ENCODE measurements at places on chromosomes 2 and 18.

DNA sequence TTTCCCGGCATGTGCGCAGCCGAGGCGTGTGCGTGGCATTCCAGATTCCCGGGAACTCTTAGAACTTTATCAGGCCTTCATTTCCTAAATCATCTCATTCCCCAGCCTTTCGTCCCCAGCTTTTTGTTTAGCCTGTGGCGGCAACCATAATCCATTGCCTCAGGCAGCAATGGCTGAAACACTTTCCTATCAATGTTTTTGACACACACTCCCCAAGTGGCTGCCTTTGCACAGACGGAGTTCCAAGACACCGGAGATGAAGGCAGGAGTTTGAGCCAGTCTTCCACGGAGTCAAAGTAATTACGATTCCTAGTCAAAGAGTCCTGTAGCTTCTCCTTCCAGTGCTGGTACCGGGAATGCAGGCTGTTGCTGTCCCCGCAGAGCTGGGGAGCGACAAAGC, 64.8 kb downstream of the KCNG2 start:
- no peak for DNase-seq

GRCh38 chr18:75161256-75162028, 47.5 kb downstream of the PTGR3 start:
- DNase-seq: peak; percentile 39

- DNase-seq: no peak
These were observed 101.0 kb downstream of the ALPK2 start for GRCh38 chr18:58527952-58528287.

DNA sequence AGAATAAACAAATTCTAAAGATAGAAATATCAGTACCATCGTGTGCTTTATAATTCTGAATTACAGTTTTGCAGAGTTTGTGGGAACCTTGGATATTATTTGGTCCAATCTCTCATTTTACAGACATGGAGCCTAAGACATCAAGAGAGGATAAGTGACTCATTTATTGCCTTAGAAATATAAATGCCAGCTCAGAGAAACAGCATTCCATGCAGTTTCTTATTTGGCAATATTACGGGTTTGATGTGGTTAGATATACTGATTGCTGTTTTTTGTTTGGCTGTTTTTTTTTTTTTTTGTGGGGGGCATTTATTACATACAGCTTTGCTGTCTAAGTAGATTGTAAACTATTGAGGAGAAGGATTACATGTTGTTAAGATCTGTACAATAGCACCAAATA, 1241.1 kb upstream of the LRRTM1 start:
- DNase-seq: no peak

DNA sequence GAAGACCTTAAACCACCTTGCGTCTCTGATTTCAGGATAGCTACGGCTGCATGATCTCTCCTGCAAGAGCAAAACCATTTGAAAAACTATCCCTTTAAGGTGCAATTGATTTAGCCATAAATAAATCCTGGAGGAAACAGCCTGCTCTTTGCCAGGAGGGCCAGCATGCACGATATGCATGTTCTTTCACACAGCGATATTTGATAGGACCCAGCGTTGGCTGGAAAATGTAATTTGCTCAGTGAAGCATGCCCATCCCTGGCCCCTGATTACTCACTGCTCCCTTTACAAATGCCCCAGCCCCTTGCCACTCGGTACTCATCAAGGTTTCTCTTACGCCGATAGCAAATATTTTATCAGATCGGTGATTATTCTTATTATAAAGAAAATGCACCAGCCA, 315.4 kb downstream of the CDH2 start:
- no peak for DNase-seq

GRCh38 chr2:198045227-198045626, 240.8 kb downstream of the PLCL1 start:
- DNase-seq: no peak

DNA sequence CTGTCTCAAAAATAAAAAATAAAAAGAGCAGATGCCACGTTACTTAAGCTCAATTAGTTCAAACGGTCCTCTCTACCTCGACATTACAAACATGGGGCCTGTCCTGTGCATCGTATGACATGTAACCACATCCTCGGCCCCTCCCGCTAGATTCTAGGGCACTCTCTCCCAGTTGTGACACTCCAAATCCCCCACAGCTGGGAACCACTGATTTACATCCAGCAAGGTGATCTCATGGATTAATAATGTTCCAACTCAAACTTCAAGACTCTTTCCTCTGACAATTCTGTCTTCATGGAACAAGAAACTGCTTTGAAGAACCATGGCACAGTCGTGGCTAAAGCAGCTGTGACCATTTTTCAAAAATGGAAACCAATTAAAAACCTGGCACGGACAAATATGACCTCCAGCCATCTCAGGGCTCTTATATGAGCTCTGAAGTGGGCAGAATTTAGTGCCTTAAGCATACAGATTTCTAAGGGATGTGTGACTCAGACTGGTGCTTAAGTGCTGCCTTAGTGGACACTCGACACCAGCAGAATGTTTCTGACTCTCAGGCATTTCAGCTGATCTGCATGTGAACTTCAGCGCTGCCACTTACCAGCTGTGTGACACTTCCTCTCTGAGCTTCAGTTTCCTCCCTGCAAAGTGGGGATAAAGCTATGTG, 31.7 kb upstream of the ASAP2 start:
- DNase-seq: peak; percentile 29

DNA sequence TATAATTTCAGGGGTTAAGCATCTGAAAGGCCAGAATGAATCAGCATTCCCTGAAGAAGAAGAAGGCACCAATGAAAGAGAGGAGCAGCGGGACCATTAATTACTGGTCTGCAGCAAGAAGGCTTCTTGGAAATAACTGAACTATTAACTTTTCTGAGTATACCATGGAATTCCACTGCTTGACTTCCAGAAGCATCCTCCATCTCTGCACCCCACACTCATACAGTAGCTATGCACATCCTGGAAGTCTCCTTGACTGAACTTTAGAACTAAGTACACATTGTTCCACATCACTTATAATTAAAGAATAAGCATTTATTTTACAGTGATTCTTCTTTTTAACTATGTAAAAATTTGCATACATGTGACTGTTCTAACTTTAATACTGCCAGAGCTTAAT, 131.5 kb downstream of the PPP1R1C start:
- DNase-seq: no peak

GRCh38 chr2:99984799-99985515, 157.4 kb downstream of the AFF3 start:
- DNase-seq: no peak

DNA sequence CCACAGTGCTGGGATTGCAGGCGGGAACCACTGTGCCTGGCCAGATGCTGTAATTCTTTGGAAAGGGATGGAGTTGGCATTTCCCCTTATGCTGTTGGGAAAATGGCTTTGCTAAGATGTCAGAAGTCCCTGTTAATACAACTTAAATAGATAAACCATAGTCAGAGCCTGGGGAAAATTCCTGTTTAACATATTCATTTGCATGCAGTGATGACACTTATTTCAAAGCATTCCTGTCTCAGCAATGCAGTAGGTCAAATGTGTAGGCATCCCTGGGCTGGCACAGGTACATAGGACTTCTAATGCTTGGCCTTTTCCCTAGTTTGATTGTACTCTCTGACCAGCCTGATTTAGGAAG, 38.6 kb downstream of the RAMP1 start:
- no peak for DNase-seq

DNA sequence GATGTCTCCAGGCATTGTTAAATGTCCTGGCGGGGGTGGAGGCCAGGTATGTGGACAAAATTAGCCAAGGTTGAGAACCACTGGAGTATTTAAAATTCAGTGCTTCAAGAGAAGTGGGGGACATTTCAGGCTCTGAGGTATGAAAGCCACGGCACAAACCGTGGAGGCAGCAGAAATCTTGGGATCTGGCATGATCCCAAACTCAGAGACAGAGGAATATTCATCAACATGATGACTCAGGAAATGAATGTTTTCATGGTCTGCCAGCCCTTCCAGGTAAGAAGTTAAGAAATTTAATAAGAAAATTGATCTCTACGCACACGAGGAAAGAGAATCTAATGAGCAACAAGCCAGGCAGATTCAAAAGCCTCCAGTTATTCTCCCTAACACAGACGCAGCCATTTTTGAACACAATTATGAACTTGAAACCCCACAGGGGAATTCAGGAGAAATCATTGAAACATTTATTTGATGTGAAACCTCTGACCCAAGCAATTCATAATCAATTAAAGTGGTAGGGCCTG, 11.3 kb upstream of the GRP start:
- DNase-seq: no peak

DNA sequence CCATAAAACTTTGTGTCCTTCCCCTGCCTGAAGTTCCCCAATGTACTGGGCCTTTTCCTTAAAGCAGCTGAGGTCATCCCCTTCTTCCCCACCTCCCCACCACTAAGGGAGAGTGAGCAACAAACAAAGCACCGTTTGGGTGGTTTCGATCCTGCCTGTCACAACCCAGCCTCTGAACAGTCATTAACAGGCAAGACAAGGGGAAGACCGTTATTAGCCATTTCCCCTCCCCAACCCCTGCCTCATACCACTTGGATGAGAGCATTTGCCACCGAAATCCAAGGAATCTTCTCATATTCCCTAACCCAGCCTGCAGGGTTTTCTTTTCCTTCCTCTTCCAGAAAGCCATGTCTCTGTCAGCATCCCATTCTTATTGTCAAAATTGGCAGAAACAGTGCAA, 65.6 kb downstream of the STRADB start:
- no peak for DNase-seq

DNA sequence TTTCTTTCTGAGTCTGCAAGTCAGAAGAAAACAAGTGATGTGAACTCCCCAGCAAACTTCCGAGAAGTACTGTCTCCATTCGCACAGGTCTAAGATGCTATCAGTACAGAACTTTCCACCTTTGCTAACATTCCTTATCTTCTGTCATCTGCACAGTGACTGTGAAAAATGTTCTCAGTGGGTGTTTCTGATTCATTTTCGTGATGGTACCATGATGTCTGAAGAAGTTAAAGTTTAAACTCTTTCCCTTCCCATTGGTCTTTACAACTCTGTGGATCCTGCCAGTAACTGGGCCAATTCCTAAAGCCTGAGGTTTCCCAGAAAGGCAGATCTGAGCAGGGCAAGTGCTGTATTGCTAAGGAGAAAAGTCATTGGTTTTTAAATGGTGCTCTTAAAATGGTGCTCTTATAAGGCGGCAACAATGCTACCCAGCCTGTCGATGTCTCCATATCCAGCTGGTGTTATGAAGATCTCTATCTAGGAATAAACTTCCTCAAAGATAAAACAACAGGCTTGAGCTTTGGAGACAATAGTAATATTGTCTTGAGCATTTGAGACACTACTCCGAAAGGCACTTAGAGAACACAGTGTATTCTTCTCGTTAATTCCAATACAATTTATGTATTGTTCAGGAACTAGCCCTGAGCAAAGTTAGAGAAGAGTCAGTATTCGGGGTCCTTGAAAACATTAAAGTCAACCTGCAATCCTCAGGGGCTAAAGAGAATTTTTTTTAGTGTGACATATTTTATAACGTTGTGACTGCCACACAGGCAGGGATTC, 232.3 kb downstream of the OSR1 start:
- DNase-seq: no peak

GRCh38 chr2:173355132-173355865, 627 bp downstream of the CDCA7 start:
- peak; percentile 34 for DNase-seq

DNA sequence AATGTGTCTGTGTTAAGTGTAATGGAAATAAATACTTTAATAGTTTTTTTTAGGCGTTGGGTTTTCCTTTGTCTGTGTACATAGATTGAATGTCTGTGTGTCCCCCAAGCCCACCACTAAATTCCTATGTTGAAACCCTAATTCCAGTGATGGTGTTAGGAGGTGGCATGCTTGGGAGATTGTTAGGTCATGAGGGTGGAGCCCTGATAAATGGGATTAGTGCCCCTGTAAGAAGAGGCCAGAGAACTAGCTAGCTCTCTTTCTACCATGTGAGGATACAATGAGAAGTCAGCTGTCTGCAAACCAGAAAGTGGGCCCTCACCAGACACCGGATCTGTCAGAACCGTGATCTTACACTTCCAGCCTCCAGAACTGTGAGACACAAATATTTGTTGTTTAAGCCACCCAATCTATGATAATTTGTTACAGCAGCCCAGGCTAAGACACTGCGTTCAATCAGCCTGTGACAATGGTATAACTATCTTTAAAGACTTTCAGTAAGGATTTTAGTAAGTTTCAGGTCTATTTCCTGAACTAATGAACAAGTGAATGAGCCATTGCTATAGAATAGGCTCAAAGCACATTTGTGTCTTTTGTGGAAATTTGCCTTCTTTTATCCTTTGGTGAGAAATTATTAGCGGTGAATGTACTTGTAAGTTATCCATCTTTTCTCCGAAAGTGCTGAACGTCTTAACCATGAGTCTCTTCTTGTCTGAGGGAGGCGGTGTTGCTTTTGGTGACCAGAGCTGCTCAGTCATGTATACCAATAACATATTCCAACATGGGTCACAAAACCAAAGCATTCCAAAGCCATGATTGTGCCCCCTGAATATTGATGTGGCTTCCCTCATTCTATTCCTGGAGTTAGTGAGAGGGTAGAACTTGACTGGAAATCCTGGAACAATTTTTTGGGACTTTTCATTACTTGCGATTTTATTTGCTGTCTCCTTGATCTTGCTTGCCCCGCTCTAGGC, 29.6 kb upstream of the IL1R1 start:
- DNase-seq: no peak

- DNase-seq: no peak
These were observed 38.8 kb downstream of the NCAPH start for GRCh38 chr2:96374211-96374951.

DNA sequence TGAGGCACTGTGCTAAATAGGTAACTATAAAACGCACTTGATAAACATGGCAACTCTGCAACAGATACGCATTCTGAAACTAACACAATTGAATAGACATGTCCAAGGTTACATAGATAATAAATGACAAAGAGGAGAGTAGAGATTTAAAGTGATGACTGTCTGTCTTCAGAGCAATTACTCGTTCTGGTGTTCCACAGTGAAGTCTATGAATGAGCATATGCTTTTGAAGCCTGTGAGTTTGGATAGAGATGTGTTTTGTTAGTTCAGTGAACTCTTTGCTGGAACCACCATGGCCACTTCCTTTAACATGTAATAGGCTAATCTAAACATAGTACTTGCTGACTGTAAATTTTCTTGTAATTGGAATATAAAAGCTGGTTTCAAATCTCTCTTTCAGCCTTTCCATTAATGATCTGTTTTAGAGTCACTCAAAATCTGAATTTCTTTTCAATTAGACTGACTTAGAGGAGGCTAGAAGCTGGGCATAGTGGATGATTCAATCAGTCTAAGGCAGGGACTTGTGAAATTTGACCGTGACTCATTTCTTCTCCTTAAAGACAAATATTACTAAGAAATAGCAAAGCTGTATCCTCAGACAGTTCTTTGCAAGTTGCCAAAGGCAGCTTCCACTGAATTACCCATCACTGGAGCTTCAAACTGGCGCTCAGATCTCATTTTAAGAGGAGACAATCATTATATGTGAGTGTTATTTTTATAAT, 1130.1 kb upstream of the CELF4 start:
- no peak for DNase-seq

DNA sequence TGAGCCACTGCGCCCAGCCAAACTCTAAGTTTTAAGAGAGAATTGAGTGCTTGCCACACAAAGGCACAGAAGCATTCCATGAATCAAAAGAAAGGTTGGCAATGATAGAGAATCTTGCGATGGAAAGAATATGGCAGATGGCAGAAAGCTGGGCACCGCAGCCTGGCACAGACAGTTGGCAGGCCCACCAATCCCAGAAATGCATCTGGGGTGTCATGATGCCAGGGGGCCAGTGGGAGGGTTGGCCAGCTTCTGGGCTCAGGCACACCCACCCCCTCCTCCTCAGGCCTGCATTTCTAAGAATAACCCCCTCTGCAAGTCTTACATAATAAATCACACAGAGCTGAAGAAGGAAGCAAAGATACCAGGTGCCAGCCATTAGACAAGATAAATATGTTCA, 19.6 kb downstream of the ZNF2 start:
- DNase-seq: no peak
